Stimulated activated CD4-positive, alpha-beta T cell treated with anti-CD3 and anti-CD28 coated beads, Interleukin-1b, Interleukin-23, amount 100 ng/mL, for 4 hours (primary cell): ENCODE measurements at places on chromosomes 1 and 21.
A peak's percentile ranks its signal among the peaks of the same experiment; 100 is the strongest.

DNA sequence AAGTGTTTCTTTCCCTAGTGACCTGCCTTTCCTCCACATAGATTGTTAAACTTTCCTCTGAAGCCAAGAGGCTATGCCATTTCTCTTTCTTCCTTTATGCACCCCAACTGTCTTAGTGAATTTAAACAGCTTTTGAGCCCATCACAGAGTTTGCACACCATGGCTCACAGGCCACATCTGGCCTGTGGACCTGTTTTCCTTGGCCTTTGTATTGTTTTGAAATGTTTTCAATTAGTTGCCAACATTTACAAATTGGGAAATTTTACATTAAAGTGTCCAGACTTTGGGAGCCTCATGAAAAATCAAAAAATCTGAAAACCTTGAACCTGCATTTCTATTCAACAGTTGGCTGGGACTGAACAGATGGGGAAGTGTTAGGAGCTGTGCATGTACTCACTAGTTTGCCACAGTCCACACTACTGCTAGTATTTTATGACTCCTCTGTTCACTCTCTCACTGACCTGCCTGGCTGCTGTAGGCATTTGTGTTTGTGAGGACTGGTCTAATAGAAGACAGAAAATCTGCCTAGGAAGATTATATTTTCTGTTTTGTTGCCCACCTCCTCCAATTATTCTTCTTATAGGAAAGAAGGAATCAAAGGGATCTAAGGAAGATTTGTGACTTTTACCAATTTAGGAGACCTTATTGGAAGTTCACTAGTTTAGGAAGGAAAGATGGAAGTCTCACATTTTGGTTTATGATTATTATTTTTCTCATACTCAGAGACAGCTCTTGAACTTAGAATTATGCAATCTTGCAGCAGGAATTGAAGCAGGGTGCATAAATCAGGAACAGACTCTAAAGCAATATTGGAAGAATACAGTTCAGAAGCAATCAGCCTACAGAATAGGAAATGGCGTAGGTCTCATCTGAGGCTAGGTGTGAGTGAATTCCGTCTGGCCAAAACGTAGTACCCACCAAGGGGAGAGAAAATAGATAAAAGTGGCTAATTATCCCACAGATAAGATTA, 134.7 kb downstream of the HLX start:
- DNase-seq = no peak

DNA sequence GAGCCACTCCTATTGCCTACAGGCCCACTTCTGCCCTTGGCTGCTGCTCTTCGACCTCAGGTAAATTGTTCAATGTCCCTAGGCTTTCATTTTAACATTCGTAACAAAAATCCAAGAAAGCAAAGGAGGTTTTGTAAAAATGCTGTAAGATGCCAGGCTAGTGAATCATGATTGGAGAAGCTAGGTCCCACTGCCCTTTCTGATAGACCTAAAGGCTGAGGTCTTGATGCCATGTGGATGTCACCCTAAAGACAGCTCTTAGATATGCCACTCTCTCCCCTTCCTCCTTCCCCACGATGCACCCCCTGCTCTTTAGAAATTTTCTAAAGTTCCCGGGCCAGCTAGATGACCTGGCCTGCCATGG, 9.9 kb upstream of the TMEM39B start:
- DNase-seq = no peak

GRCh38 chr1:145922266-145922665, 3.7 kb upstream of the PEX11B start:
- no peak for DNase-seq

DNA sequence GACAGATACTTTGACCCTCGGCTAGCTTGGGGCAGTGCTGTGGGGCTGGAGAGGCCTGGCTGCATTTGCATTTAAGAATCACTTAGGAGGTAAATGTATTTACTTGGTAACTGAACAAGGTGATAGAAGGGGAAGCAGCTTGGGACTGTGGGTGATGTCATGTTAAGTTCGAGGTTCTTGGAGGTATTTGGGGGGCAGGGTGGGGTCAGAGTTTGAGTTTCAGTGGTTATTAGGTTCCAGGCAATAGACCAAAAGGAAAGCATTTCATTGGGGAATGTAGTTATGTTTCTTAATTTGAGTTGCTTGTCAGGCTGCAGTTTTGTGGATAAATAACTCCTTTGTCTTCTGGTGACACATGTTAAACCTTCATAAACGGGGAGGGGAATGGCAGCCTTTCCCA, 2.4 kb upstream of the FAM78B start:
- no peak for DNase-seq

DNA sequence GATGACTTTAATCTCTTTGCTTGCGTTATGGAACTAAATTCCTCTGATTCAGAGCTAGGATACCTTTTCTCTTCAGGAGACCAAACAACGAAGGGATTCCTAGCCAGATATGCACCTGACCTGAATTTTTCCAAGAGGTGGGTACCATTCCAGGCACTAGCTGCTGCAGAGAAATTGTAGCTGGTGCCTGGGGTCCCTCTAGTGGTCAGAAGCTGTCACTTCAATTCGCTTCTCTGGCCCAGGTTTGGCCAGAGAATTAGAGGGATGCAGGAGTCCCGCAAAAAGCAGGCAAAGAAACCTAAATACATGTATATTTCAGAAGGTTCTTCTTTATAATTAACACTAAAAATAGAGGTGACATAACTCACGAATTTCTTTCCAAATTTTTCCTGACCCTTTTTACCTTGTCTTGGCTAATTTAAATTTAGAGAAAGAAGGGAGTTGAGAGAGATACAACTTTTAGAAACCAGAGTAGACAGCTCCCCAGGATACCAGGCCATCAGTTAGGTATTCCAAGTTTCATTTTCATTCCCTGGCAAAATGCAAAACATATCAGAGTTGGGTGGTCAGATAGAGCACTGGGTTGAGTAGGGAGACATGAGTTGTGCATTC, 9.6 kb downstream of the ACKR1 start:
- DNase-seq = peak; percentile 15

DNA sequence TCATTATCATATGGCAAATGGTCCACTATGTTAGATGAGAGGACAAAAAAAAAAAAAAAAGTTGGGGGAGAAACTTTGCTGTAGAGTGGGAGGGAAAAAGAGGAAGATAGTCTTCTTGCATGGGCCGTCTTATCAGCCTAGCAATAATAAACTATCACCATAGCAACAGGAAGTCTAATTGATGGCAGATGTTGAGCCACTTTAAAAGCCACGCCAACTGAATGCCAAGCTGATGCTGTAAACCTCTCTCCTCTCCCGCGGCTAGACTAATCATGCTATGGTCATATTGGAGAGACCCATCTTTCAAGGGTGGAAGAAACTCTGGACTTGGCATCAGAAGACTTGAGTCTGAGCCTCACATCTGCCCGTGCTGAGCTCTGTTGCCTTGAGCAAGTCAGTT, 122.2 kb upstream of the HOOK1 start:
- no peak for DNase-seq

DNA sequence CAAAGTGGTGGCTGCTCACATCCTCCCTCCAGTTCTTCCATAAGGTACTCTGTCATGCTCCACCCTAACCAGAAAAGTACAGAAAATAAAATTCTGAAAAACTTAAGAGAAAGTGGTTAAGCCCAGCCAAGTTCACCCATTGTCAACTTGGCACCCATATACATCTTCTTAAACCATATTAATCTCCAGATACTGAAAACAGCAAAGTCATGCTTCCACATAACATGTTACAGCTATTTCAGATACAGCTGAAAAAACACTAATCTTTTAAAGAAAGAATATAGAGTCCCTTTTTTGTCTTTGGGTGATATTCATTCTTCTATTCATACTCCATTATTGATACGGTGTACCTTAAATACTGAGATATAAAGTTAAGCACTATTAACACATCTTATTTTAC, 577.8 kb downstream of the KCNT2 start:
- DNase-seq = no peak

DNA sequence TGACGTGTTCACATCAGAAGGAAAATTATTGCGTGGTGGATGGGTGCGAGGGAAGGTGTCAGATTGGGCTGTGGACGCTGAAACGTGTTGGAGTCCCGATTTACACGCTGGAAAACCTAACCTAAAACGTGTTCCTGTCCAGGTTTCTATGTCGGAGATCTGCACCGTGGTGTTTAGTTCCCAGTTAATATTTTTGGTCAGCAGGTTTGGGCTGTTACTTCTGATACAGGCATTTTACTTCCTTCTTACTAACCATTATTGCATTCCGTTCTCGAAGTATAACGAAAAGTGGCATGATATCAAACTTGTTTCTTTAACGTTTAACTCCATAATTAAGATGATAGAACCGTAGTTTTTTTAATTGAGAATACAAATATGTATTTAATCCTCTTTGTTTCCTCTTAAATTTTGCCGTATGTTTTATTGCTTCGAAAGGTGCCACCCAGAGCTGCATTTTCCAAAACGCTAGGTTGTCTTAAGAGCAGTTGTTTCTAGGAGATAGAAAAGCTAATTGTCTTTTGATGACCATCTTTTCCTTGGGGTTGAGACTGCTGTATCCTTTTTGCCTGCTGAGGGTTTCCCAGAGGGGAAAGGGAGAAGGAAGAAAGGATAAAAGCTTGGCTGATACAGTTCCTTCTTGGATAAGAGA, 1.3 kb downstream of the ADARB1 start:
- no peak for DNase-seq

GRCh38 chr1:94801919-94802546, 18.1 kb upstream of the SLC44A3 start:
- no peak for DNase-seq

GRCh38 chr1:211920141-211920572, 89.6 kb upstream of the LPGAT1 start:
- DNase-seq = no peak

GRCh38 chr1:226132728-226133503, 53.6 kb downstream of the ACBD3 start:
- no peak for DNase-seq

DNA sequence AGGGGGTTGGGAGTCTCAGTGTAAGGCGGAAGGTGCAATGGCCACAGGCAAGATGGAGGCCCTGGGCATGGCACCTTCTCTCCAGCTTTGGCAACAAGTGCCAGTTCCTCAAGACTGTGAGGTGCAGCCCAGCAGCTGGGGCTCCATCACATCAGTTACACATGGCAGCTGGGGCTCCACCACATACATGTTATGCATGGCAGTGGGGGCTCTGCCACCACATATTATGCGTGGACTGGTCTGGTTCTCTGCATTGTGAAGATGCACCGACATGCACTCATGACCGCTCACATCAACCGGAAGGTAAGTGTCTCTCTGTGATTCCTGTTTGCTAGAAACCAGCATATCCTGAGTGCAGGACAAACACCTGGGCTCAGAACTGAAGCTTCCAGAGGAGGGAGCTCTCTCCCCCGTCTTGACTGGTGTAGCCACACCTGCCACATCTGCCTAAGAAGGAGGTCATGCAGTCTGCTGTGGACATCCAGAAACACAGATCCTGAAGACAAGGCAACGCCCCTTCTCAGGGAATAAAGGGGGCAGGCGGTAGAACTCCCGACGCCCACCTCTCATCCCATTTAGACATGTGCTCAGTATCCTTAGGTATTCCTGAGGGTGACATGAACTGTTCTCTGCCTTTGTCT, 104.1 kb upstream of the TMPRSS2 start:
- no peak for DNase-seq

DNA sequence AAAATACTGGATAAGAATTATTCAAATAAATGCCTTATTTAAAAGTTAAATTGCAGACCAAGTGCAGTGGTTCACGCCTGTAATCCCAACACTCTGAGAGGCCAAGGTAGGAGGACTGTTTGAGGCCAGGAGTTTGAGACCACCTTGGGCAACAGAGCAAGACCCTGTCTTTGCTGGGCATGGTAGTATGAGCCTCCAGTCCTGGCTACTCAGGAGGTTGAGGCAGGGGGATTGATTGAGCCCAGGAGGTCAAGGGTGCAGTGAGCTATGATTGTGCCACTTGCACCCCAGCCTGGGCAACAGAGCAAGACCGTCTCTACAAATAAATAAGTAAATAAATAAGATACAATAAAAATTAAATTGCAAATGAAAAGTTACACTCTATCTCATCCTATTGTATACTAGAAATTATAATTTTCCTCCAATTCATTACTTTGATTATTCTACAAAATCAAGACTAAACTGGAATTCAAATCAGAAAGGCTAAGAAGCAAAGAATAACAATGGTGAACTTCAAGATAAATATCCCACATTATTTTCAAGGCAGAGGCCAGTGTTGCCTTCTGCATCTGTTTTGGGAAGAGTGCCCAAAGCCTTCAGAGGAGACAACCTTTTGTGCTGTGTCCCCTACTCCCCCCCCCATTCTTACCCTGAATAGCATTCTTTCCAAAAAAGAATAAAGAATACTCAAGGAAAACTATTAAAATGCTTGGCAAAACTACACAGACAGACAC, 73.3 kb upstream of the IRF2BP2 start:
- DNase-seq = no peak

- no peak for DNase-seq
Measured at GRCh38 chr1:51284487-51284954, 45.8 kb downstream of the TTC39A start.

GRCh38 chr1:227735539-227736285, 477 bp downstream of the SNAP47 start:
- no peak for DNase-seq

DNA sequence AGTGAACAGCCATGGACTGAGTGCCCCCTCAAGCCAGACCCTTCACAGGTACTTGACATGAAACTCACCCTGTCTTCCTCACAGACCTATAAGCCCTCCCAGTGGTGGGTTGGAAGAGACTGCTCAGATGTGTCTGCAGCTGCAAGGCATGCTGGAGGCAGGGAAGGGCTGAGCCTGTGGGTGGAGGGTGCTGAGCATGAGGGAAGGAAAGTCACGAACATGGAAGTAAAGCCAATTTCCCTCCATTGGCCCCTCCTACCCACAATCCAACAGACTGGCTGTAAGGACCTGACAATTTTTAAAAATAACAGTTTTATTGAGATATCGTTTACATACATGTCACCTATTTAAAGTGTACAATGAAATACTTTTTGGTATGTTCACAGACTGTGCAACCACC, 44.1 kb downstream of the RCSD1 start:
- no peak for DNase-seq

DNA sequence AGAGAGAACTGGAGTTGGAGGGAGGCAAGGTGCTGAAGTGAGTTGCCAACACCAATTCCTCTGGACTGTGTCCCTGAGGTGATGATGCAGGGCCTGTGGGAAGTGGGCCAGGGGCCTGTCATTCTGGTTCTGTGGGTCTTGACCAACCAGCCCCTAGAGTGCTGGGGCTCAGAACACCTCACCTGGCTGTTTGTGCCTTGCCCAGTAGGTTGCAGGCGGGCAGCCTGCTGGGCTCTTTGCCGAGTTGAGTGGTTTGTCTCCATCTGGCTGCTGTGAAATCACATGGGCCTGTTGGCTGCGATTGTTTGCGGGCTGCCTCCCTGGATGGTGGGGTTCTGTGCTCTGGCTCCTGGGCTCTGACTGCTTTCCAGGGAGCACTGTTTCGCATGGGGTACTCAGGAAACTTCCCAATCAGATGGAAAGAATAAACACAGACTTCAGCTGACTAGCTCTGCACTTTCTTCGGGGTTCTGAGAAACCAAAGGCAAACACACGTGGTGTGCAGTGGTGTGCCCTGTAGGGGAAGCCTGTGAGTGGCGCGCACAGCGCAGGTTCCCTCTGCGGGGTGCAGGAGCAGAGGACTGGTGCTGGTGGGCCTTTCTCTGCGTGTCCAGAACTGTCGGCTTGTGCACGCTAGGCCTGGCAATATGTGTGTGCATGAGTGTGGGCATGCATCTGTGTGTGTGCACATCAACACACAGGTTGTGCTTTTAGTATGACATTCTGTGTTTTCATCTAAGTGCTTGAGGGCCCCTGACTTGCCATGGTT, 95.1 kb downstream of the RHOU start:
- no peak for DNase-seq
